ENCODE measurements at places on chromosomes 5 and 9.

DNA sequence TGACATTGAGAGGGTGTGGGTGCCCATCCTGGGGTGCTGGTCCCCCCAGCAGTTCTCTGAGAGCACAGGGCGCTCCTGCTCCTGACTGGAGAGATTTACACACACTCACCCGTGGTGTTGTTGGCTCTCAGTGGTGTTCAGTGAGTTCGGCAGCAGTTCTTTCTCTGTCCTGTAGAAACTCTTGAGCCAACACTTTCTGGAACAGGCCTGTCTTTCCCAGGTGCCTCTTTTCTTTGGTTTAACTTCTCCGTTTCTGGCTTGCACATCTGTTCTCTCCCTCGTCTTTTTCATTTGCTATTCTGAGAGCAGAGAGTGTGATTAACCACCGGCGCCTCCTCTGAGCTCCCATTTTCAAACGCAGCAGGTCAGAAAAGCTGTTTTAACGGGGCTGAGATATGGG, 284.5 kb downstream of the IRX2 start:
- no peaks in the 10 kb centered on the region for H3K27me3 ChIP-seq
- H3K36me3 ChIP-seq: no peaks in the 10 kb centered on the region
- no peaks in the 10 kb centered on the region for H3K4me1 ChIP-seq
- DNase-seq: no peak

GRCh38 chr5:3827624-3828023, 232.0 kb downstream of the IRX1 start:
- H3K27ac ChIP-seq: no peak overlapping the region
- H3K27me3 ChIP-seq: no peaks in the 10 kb centered on the region
- H3K4me3 ChIP-seq: no peak overlapping the region

DNA sequence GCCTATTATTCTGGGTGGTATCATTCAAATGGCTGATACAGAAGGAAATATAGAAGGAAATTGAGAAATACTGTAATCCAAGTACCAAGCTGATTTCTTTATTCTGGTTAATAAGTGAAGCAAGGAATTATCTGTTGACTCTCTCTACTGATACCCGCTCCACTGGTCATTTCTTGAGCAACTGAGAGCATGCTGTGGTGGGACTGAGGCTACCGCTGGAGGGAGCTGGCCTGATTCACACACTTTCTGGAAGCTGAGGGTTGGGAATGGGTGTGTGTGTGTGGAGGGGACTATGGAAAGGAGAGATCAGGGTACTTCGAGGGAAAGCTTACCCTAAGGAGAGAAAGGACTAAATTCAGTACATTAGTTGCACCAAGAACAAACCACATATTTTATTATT, 104.1 kb downstream of the UGCG start:
- H3K36me3 ChIP-seq: no peaks in the 10 kb centered on the region
- H3K27ac ChIP-seq: no peak overlapping the region
- H3K4me3 ChIP-seq: no peak overlapping the region
- no peaks in the 10 kb centered on the region for H3K4me1 ChIP-seq
- no peaks in the 10 kb centered on the region for H3K27me3 ChIP-seq

GRCh38 chr5:175728316-175728715, 70.4 kb downstream of the HRH2 start:
- H3K27me3 ChIP-seq: no peaks in the 10 kb centered on the region
- no peak overlapping the region for H3K27ac ChIP-seq
- 0 out of 2 replicates have a peak, but pooled peaks cover 2% of the 10 kb centered on the region for H3K4me1 ChIP-seq
- no peak overlapping the region for H3K4me3 ChIP-seq
- H3K36me3 ChIP-seq: no peaks in the 10 kb centered on the region

DNA sequence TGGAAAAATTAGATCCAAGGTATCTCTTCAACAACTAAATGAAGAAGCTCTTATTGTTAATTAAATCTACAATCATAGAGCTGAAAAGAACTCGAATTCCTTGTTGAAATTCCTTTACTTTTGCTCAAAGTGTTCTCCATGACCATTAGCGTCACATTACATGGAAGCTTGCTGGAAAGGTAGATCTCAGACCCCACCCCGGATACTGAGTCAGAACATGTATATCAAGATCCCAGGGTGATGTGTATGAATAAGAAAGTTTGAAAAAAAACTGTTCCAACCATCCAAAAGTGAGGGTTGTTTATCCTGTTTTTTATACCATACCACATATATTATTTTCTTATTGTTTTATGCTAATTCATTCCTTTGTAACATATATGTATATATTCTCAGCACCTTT, 237.1 kb upstream of the PUM3 start:
- no peak for DNase-seq
- H3K27me3 ChIP-seq: no peaks in the 10 kb centered on the region
- H3K4me1 ChIP-seq: no peaks in the 10 kb centered on the region
- H3K4me3 ChIP-seq: no peak overlapping the region

GRCh38 chr5:168314735-168315411, 23.4 kb downstream of the WWC1 start:
- no peaks in the 10 kb centered on the region for H3K36me3 ChIP-seq
- H3K27me3 ChIP-seq: no peaks in the 10 kb centered on the region
- no peak overlapping the region for H3K4me3 ChIP-seq

DNA sequence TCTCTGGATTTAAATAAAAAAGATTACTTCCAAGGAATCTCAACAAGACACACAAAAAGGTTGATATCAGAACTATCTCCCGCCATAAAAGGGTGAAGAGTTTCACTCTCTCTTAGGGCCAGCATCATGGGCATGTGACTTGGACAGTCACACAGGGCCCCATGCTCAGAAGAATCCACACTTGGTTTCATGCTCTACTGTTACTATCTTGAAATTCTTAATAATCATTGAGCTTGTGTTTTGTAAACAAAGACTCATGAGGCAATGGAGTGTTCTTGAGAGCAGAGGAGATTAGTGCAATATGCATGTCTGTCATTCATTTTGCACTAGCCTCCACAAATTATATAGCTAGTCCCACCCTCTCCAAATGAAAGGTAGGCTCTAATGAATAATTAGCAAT, 58.4 kb downstream of the HMHB1 start:
- H3K27ac ChIP-seq: no peak overlapping the region
- no peak for DNase-seq
- H3K4me3 ChIP-seq: no peak overlapping the region
- H3K36me3 ChIP-seq: no peaks in the 10 kb centered on the region

DNA sequence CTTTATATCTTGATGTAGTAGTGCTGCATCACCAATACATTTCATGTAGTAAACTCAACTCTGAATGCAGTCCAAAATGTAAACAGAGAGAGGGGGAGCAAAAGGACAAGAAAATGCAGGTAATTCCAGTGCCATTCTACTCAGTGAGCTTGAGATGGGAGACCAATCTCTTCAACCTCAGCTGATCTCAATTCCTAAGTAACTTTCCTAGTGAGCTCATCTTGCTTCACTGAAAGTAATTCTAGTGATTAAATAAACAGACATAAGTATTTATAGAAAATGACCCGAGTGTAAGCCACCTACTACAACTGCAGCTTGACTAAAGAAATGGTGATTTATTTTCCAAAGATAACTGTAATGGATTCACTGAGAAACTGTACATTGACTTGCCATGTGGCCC, 424.5 kb downstream of the DMRT2 start:
- H3K36me3 ChIP-seq: no peaks in the 10 kb centered on the region
- no peak for DNase-seq
- no peak overlapping the region for H3K27ac ChIP-seq
- H3K27me3 ChIP-seq: no peaks in the 10 kb centered on the region
- no peak overlapping the region for H3K4me3 ChIP-seq

GRCh38 chr5:15079566-15079965, 208.0 kb upstream of the ANKH start:
- no peaks in the 10 kb centered on the region for H3K4me1 ChIP-seq
- DNase-seq: no peak
- H3K27ac ChIP-seq: no peak overlapping the region
- no peaks in the 10 kb centered on the region for H3K36me3 ChIP-seq
- no peak overlapping the region for H3K4me3 ChIP-seq

DNA sequence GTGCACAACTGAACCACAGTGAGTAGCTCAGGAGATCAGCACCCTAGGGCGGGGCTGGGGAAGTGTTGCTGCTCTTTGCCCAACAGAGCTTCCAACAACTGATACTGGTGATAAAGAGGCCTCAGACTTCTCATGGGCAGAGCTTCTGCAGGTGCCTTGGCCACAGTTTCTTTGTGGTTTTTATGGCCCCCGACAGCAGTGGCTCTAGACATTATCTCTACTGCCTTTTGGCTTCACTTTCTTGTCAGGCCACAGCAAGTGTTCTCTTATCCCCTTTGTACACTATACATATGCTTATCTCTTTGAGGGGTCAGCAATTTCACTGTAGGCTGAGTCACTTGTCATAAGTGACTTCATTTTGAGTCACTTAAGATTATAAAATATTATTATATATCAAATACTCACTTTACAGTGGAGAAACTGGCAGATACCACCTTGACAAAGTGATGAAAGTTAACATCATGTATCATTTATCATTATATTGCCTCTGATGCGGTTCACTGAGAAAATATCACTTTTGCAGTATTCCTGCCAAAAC, 90.9 kb upstream of the COX7C start:
- no peaks in the 10 kb centered on the region for H3K27me3 ChIP-seq
- no peak for DNase-seq
- H3K4me3 ChIP-seq: no peak overlapping the region

DNA sequence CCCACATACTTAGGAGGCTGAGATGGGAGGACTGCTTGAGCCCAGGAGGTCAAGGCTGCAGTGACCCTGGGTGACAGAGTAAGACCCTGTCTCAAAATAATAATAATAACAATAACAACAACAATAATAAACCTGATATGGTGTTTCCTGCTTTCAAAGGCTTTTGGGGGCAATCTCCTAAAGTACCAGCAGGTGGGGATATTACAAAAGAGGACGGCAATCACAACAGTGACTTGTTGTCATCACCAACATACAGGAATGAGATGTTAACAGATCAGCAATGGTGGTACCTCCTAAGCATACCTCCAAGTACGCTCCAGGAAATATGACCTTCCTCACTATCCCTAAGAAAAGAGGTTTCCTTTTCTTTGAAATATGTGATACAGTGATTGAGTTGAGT, 91.1 kb upstream of the RNF180 start:
- H3K4me1 ChIP-seq: no peaks in the 10 kb centered on the region
- H3K27ac ChIP-seq: no peak overlapping the region
- peak; percentile 22 for DNase-seq
- H3K27me3 ChIP-seq: no peaks in the 10 kb centered on the region

- peaks cover 42% of the 10 kb centered on the region for H3K4me1 ChIP-seq
- H3K27ac ChIP-seq: no peak overlapping the region
- no peaks in the 10 kb centered on the region for H3K27me3 ChIP-seq
- H3K4me3 ChIP-seq: no peak overlapping the region
- no peaks in the 10 kb centered on the region for H3K36me3 ChIP-seq
These were observed 59.7 kb downstream of the SEMA4D start for GRCh38 chr9:89438194-89438593.

DNA sequence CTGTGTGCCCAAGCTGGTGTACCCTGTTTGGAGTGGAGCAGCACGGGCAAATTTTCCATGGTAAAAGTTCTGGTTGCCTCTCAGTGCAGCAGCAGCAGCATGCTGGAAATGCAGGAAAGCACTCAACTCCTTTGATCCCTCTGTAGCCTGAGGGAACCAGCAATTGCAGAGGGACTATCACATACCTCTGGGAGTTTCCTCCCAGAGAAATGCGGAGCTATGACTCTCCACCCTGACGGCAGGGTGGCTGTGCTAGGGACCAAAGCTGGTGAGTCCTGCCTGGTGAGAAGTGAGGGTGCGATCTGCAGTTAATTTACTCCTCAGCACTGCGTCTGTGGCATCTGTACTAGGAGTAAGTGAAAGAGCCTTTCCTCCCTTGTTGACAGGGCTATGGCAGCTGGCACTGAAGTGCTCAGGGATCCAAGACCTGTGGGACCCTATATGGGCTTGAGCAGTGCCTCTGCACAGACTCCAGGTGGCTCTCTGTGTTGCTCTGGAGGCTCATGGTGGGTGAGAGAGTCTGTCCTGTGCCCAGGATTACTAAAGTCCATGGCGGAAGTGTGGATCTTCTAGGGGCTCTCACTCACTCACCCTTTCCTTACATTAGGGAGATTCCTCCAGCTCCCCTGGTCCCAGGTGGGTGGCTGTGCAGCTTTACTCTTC, 601.2 kb upstream of the TYRP1 start:
- H3K4me1 ChIP-seq: no peaks in the 10 kb centered on the region
- H3K36me3 ChIP-seq: no peaks in the 10 kb centered on the region
- no peak for DNase-seq
- H3K27me3 ChIP-seq: no peaks in the 10 kb centered on the region
- H3K4me3 ChIP-seq: no peak overlapping the region

DNA sequence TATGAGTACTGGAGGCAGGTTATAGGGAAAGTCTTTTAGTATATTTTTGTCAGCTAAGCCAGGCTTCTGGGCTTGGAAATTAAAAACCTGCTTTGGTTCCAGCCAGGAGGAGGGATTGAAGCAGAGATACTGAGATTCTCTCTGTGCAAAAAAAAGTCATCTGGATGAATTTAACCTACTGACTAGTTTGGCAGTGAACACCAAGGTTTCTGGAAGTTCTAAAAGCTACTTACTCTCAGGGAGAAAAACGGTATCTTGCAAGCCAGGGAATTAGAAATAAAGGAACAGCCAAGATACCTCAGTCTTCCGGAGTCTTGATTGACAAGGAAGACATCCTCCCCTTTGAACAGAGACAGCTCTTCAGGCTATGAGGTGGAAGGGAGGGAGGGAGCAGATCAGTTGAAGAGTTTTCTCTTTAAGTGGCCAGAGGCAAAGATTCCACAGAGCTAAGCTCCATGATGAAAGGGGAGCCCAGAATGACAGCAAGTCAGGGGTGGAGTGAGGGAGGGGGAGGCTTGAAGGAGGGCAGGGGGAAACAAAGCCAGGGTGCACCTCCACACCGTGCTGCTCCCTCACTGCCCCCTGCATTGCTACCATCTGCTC, 8.3 kb upstream of the ZBTB34 start:
- no peaks in the 10 kb centered on the region for H3K27me3 ChIP-seq
- no peaks in the 10 kb centered on the region for H3K36me3 ChIP-seq
- H3K4me1 ChIP-seq: no peaks in the 10 kb centered on the region
- no peak for DNase-seq
- no peak overlapping the region for H3K27ac ChIP-seq
- H3K4me3 ChIP-seq: no peak overlapping the region

DNA sequence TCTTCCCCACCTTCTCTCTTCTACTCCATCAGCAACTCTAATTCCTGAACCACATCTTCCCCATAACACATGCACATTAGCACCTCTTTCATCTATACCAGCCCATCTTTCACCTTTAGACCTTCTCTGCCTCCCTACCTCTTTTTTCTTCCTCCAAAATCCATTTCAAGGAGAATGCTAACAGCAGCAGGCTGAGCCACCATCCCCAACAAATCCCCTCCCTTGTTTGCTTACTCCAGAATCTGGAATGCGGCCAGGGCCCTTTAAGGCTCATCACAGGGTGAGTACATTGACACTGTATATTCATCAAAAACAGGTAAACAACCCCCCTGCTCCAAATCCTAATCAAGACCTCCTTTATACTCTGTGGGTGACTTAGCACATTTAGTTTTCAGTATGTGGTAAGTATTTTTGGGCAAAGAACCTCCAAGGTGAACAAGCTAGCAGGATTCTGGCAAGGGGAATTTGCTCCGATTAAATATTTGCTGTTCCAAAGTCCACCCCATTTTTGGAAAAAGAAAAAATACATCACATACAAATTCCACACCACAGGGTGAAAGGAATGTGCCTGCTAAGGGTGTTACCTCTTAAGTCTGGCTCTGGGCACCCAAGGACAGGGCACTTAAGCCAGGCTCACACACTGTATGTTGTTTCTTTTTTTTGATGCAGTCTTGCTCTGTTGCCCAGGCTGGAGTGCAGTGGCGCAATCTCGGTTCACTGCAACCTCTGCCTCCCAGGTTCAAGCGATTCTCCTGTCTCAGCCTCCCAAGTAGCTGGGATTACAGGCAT, 71.4 kb downstream of the SERINC5 start:
- no peak overlapping the region for H3K4me3 ChIP-seq
- H3K36me3 ChIP-seq: no peaks in the 10 kb centered on the region
- H3K27me3 ChIP-seq: no peaks in the 10 kb centered on the region
